ENCODE measurements at places on chromosomes 1 and 21.

DNA sequence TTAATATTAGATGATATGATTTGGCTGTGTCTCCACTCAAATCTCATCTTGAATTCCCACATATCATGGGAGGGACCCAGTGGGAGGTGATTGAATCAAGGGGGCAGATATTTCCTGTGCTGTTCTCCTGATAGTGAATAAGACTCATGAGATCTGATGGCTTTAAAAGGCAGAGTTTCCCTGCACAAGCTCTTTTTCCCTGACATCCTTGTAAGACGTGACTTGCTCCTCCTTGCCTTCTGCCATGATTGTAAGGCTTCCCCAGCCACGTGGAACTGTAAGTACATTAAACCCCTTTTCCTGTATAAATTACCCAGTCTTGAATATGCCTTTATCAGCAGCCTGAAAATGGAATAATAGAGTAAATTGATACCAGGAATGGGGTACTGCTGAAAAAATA, 13.3 kb upstream of the F13B start:
- DNase-seq = no peak

- no peak for DNase-seq
Measured at GRCh38 chr1:41539418-41539805, 54.9 kb upstream of the EDN2 start.

GRCh38 chr1:212712451-212713303, 13.0 kb upstream of the BATF3 start:
- DNase-seq = no peak

GRCh38 chr1:84851839-84852238, 41.2 kb downstream of the LPAR3 start:
- peak; percentile 70 for DNase-seq

DNA sequence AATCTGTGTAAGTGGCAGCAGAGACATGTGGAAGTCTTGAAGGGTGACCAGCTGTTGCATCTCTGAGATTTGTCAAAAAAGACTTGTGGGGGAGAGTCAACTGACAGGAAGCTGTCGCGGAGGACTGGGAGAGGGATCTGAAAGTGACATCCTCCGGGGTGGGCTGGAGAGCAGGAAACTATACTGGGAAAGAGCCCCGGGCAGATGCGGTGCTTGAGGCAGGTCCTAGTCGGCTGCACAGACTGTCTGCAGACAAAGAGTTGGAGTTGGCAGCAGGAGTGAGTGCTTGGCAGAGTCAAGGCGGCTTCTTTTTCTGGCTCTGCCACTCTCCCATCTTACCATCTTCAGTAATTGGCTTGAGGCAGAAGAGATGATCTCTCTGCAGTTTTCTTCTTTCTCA, 294.0 kb upstream of the C1orf87 start:
- no peak for DNase-seq

- peak; percentile 14 for DNase-seq
Measured at GRCh38 chr1:99170516-99170915, 93.8 kb upstream of the PLPPR4 start.

- no peak for DNase-seq
Measured at GRCh38 chr1:180571832-180572636, 13.3 kb downstream of the OVAAL start.

DNA sequence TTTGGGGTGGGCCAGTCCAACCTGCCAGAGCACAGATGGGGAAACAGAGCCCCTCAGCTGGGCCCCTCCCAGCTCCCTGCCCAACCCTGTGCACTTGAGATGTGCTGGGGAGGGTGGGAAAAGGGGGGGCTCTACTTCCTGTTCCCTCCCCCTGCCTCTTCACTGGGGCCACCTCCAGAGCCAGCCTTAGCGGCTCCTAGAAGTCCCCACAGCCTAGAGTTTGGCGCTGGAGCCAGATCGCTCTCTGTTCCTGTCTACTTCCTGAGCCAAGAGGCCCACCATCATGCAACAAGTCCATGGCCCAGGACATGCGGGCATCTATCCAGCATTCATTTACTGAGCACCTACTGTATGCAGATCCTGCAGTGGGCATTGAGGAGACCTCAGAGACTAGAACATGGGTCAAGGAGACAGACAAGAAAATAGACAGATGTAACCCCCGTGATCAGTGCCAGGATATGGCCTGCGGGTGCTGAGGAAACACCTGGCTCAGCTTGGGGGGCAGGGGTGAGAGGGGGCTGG, 144.1 kb downstream of the SYF2 start:
- DNase-seq = no peak

GRCh38 chr1:86175756-86176155, 19.2 kb upstream of the COL24A1 start:
- no peak for DNase-seq

DNA sequence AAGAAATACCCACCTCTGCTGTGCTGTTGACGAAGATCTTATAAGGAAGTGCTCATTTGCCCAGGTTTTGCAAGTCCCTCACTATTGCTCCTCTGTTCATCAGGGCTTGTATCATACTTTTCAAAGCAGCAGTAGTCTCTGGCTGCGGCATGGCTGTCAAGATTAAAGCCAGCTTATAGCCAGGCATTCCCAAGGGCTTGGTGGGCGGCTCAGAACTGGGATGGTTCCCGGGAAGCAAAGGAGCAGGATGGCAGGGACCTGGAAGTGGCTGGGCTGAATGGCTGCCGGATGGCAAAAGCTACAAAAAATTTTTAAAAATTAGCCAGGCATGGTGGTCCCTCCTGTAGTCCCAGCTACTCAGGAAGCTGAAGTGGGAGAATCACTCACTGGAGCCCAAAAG, 16.7 kb upstream of the SH3BGRL3 start:
- no peak for DNase-seq

DNA sequence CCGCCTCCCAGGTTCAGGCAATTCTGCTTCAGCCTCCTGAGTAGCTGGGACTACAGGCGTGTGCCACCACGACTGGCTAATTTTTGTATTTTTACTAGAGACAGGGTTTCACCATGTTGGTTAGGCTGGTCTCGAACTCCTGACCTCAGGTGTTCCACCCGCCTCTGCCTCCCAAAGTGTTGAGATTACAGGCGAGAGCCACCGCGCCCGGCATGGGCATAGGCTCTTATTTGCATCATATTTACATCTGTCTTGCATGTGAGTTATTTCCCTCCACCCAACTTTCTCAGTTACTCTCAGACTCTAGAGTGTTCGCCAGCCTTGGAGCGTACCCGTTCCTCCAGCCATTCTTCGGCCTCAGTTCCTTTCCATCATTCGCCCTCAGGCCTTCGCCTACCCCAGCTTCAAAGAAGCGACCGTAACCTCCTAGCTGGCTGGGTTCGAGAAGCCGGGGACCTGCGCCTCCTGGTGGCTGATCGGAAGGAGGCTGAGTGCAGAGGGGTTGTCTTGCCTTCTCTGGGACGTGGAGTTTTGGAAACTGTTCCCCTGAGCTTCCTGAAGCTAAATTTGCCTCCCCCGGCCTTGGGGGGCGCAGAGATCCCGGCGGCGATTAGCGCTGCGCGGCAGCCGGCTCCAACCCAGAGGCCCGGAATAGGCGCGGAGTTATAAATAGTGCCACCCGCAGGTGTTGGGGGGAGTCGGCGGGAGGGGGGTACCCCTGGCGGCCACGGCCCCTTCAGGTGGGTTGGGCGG, 3.6 kb upstream of the ZBTB7B start:
- DNase-seq = no peak

GRCh38 chr1:205930195-205930577, 13.1 kb downstream of the SLC26A9 start:
- DNase-seq = no peak

DNA sequence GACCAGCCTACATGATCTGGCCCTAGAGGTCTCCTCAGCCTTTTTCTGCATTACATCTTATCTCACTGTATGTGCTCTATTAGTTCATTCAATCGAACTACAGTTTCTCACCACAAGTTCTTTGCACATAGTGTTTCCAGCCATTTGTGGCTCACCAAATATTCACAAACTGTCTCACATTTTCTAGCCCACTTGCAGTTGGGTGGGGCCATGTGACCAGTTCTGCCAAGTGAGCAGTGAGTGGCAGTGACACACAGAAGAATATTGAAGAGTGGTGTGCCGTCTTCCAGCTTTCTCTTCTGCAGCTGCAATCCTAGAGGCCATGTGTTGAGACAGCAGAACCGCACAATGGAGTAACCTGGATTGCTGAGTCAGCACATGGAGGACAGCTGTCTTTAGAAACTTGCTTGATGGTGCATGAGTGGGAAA, 103.2 kb upstream of the ZNF644 start:
- no peak for DNase-seq
